ENCODE measurements at places on chromosomes 16 and 17. TPM values are rescaled to one million over a fixed set of nuclear protein-coding genes. Genes with fewer than 3 reads are reported as not detected.
A peak's percentile ranks its signal among the peaks of the same experiment; 100 is the strongest.

GRCh38 chr17:45895304-45895968 lies 1.1 kb downstream of the MAPT start:
- peak; percentile 73 for DNase-seq

DNA sequence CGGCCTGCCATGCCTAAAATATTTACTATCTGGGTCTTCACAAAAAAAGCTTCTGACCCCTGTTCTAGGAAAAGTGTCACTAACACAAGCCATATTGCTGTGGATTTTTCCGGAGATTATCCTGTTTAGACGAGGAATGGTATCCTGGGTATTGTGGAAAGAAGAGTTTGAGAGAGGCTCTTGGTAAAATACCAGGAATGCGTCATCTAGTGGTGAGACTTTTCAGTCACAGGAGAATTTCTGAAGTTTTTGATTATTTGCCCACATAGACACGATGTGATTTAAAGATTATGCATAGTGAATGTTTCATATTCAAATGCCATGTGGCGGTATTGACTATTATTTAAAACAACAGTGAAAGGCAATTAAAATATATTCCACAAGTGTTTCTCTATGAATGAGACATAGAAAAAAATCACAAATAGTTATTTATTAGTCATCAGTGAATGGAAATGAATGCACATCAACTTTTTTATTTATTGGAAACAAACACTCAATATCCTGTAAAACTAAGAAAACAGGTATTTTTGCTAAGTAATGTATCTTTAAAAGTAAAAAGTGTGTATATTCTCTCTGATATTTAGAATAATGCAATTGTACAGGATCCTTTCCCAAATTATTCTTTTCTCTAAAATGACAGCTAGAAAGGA lies 7.8 kb downstream of the KRT28 start:
- DNase-seq: no peak

Gene LRRC37A2
- total RNA-seq: 29.2 TPM

Gene HSD11B2
- 6.0 TPM for total RNA-seq

Gene RNF227
- total RNA-seq: 0.49 TPM

Data from glutamatergic neuron (in vitro differentiated cells).